NCI-H2029 treated with DMSO at 0.1 percent for 48 hours (cell line): ENCODE measurements at places on chromosomes 12 and 14.

- DNase-seq: no peak
Measured at GRCh38 chr12:49920241-49920914, 16.7 kb upstream of the FAIM2 start.

GRCh38 chr14:105525861-105526775, at the start of gene TMEM121:
TSS of gene TMEM121 (plus strand) at chr14:105526583. CDS start at chr14:105528835, 2,252 bp downstream.
- no peak for DNase-seq

DNA sequence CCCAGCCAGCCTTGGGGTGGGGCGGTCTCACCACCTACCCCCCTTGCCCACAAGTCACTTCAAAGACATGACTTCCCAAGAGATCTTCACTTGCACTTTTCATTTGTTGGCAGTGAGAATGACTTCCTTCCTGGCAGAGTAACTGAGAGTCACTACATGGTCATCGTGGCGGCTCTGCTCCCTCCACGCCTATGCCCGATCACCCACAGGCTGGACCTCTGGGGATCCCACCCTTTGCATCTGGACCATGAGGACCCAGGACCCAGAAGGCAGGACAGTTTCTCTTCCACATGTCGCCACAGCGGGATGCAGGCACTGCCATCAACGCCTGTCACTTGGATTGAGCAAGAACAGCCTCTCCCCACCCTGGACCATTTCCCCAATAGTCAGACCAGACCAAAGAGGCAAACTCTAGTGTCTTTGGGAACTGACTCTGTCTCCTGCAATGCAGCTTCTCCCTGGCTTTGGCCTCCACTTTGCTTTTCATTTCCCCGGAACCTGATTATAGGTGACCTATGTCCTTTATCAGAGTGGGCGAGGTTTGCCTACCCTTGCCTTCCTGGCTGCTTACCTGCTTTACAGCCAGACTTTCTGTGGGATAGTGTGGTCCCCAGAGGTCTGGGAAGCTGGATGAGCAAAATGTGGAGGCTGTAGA, 3.6 kb downstream of the VDR start:
- no peak for DNase-seq

GRCh38 chr12:81081726-81082125, 3.8 kb downstream of the ACSS3 start:
- DNase-seq: no peak

DNA sequence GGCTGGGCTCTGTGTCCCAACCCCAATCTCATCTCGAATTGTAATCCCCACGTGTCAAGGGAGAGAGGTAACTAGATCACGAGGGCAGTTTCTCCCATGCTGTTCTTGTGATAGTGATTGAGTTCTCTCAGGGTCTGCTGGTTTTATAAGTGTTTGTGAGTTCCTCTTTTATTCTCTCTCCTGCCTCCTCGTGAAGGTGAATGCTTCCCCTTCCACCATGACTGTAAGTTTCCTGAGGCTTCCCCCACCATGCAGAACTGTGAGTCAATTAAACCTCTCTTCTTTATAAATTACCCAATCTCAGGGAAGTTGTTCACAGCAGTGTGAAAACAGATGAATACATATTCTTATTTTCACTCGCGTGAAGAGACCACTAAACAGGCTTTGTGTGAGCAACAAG, 148.2 kb downstream of the TMEM30B start:
- DNase-seq: no peak

DNA sequence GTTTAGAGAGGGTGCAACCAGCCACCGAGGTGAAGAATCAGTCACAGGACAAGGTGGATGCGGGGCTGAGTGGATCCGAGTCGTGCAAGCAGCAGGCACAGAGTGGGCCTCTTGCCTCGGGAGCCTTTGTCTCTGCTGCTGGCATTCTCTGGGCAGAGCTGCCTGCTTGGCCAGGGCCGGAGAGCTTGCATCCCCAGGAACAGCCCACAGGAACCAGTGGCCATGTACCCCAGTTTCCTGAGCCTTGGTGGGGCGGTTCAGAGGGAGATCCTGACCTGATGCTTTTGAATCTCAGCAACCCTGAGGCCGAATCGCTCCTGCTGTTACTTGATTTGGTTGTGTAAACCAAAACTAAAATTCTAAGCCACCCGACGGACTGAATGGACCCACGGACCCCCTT, 50.1 kb upstream of the EIF5 start:
- no peak for DNase-seq
